Stimulated activated CD8-positive, alpha-beta memory T cell treated with anti-CD3 and anti-CD28 coated beads, Interleukin-7, amount 100 ng/mL, for 1 hour (primary cell): ENCODE measurements at places on chromosomes 12 and 14.

DNA sequence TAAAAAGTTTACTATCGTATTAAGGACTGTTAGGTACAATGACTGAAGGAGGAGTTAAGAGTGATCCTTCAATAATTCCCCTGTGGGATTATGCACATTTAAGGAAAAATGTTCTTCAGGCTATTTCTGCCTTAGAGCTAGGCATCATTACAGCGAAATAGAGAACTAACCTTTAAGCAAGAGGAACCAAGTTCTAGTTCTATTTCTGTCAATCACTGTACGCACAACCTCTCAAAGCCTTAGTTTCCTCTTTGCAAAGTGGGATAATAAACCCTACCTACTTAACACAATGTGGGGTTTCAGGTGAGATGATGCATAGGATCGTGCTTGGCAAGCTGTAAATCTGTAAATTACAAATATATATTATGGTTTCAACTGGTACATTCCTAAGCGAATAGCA, 15.4 kb downstream of the NTF3 start:
- DNase-seq, result no peak

GRCh38 chr14:29350496-29350895, 577.2 kb downstream of the PRKD1 start:
- no peak for DNase-seq

DNA sequence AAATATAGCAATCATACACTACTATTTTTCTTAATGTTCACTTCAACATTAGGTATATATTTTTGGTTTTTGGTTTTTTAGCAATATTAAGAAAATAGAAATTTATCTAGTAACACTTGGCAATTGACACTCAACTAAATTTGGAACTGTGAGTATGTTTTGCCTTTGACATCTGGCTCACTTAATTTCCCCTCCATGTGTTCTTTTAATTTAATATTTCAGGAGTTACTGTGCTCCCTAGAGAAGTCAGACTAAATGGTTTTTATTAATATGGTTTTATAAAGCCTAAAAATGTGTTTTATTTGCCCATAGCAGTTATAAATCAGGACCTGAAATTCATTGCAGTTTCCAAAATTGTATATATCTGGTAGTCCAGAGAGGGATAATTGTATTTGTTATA, 175.3 kb upstream of the AVPR1A start:
- DNase-seq, result no peak

DNA sequence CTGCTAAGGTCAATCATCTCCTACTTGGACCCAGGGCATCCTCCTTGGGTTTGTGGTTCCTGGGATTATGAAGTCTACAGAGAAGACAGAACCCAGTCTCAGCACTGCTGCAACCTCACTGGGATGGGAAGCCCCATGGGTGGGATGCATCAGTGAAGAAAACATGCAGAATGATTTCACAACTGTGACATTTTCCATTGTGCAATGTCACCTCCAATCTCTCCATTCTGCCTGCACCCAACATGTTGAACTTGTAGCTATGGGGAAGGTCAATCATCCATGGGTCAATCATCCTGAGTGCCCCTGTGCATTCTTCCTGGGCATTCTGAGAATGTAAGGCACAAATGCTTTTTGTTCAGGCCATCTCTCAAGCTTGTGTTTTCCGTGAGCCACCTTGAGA, 1004.4 kb upstream of the TMEM132C start:
- DNase-seq, result no peak

GRCh38 chr12:57852620-57853500, 6.3 kb upstream of the CTDSP2 start:
- DNase-seq, result no peak

- DNase-seq, result no peak
Observed at GRCh38 chr14:56121816-56122215, 3.6 kb downstream of the PELI2 start.

GRCh38 chr14:21073921-21074320, 3.8 kb downstream of the ARHGEF40 start:
- DNase-seq, result no peak
